ENCODE measurements at places on chromosomes 2 and 18. TPM values are rescaled to one million over a fixed set of nuclear protein-coding genes. Genes with fewer than 3 reads are reported as not detected.

Gene ARHGAP15
- total RNA-seq, result 77.3 TPM

DNA sequence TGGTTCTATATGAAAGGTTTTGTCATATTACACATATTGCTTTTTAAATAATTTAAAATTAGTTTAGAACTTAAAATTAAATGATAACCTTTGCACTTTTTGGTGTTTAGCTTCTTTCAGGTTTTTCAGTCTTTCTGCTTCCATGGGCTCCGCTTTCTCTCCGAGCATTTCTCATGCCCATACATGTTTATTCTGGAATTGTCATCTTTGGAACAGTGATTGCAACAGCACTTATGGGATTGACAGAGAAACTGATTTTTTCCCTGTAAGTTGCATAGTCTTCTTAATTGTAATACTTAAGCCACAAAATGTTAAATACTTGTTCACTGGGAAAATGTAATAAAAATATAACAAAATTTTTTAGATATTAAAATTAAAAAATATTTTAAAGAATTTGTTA, 31.0 kb downstream of the CYBRD1 start:
- DNase-seq, result no peak

- no peak for DNase-seq
Observed at GRCh38 chr2:233402789-233403188, 48.5 kb downstream of the DGKD start.

DNA sequence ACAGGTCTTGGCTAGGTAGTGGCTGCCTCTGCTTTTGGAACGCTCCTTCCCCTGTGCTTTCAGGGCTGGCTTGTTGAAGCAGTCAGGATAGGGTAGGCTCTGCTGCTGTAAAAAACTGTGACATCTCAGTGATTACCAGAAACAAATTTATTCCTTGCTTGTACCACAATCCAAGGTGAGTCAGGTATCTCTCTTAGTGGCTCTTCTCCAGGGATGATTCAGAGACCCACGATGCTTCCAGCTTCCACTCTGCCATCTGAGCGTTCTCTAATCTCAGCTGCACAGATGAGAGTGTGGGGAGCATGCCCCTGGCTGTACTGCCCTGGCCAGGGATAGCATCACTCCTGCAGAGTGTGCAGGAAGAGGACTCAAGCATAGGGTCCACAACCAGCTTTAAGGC, 174.9 kb downstream of the VAPA start:
- DNase-seq, result no peak

Gene ANKRD29
- under 0.01 TPM for total RNA-seq

DNA sequence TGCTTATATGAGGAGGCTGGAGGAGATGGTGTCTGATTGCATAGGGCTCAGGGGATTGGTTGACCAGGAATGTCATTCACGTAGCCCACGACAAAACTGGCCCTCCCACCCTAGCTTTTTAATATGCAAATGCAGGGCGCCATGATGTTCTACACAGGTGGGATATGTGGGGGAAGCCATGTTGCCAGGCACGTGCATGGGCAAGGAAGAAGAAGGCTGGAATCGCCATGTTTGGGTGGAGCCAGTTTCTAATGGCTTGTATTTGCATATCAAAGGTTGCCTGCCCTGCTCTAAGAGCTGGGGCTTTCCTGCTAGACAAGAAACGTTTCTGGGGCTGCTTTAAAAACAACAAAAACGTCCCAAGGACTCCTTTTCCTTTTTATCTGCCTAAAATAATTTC, 26.5 kb upstream of the LINC00305 start:
- no peak for DNase-seq

DNA sequence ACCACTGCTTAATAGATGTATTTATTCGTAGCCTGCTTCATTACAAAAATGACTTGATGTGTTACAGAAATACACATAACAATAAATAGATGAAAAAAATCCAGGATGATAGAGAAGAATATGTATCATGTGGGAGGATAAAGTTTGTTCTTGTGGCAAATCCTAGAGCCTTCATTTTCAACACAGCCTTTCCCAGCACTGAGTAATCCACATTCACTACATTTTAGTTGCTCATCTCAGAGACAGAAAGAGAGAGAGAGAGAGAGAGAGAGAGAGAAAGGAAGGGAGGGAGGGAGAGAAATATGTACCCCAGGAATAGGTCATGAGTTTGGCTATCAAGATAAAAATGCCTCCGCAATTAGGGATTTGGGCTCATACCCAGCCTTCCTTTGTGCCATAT, 144.3 kb downstream of the RBMS1 start:
- no peak for DNase-seq

Gene CRYGC
- not detected for total RNA-seq

GRCh38 chr2:3617198-3617890, 22.4 kb downstream of the COLEC11 start:
- no peak for DNase-seq

Gene NLRC4
- total RNA-seq, result 0.27 TPM

DNA sequence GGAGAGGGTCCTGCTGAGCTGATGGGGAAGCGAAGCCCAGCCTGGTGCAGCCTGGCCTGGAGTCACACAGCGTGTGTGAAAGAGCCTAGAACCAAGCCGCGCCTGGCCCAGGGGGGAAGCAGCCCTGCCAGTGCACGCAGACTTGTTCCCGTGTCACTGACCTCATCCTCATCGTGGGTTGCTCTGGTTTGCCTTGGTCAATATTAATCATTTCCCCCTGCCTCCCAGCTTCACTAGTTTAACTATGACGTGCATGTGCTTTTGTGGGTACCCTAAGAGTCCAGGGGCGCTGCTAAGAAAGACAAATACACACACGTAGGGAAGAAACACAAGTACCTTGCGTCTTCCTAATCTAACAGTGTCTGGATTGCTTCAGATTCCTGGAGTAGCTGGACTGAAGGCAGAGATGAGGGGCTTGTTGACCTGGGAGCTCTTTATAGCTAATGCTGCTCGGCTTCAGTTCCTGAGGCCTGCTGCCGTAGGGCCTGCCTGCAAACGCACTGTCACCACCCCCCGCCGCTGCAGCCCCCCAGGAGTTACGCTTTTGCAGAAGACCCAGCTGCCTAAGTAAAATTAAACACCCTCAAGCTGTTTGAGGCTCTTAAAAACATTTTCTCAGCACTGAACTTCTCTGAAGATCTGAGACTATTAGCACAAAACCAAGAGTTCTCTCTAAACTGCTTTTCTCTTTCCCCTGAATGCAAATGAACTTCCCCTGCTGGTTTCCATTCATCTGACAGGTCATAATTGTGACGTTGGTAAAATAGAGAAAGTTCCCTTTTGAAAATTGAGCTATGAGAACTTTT, 159.2 kb downstream of the FAM210A start:
- no peak for DNase-seq

Gene NXPH2
- not detected for total RNA-seq
